ENCODE measurements at places on chromosomes 16 and 17.

DNA sequence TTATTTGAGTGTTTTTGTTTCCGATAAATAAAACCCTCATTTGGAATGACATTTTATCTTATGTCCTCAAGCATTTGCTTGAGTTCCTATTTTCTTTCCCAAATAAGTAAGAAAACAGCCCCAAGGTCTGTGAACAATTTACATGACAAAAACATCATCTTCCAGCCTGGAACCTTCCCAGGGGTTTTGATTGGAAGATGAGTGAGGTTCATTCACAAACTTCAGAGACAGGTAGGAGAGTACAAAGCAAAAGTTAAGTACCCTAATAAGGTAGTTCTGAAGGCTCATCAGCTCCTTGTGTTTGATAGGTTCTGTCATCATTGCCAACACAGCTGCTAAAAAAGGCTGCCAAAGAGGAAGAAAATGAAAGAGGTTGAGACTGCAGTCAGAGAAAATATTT is 772.8 kb downstream of the CDH8 start:
- no peak for DNase-seq

- DNase-seq = peak; percentile 8
Observed at GRCh38 chr16:9050102-9050830, 41.2 kb upstream of the HAPSTR1 start.

DNA sequence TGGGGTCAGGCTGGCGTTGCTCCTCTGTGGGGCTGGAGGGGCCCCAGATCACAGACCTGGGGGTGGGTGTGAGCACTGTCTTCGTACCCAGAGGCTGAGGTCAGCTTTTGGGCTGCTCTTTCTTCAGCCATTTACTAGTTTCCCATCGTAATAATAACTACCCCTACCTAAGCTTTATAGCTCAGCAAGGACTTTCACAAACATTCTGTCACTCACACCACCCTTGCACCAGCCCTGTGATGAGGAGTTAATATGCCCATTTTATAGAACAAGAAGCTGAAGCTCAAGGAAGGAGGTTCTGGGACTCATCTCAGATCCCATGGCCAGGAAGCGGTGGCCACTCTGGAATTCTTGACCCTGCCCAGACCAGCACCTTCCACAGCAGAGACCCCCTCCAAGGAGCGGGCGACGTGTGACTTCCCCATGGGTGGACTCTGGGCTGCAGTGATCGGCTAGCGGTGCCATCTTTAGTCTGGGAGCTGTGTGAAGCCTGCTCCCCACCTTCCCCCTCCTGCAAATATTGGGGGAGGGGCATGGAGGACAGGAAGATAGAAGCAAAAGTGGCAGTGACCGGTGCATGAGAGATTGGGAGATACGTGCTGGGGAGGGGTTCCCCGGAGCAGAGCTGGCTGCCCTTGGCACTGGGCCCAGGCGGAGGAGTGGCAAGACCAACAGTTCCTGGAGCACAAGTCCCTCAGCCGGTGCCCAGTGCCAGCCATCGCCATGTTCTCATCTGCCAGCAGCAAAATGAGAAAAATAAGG is 81.8 kb upstream of the TOB1 start:
- DNase-seq = no peak

DNA sequence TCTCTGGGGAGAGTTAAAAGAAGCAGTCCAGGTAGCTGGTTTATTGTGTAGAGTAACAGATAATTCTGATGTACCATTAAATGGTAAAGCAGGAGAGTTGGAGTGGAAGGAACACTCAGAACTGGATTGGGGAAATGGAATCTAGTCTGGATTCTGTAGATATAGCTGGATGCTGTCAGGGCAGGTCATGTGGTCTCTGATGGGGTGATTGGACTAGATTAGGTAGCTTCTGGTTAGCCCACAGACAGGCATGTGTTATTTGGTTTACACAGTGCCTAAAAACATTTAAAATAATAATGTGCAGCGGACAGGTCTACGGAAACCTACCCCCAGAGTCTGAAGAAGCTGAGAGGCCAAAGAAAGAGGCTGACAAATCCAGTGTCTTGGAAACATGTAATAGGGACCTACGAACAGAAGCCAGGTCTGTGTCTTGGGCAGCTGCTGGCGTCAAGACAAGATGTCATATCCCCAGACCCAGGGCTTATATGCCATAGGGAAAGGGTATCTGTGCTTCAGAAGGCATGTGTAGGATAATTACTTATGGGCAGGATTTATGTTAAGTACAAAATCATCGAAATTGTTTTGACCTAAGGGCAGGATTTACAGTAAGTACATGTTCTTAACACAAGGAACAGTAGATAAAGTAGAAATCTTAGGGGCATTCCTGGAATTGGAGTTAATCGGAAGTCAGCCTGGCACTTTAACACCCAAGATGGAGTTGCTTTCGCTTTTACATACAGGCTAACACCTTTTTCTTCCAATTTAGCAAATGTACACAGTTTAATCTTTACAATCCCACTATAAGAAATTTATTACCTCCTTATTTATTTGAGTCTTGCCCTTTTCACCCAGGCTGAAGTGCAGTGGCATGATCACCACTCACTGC is 12.4 kb downstream of the LUC7L3 start:
- DNase-seq = no peak

GRCh38 chr16:79597277-79598062 is 3.1 kb downstream of the MAF start:
- no peak for DNase-seq

GRCh38 chr16:55031481-55031880 is 100.8 kb downstream of the IRX5 start:
- DNase-seq = no peak

- DNase-seq = no peak
Observed at GRCh38 chr17:61260071-61260797, 139.4 kb upstream of the TBX2 start.

DNA sequence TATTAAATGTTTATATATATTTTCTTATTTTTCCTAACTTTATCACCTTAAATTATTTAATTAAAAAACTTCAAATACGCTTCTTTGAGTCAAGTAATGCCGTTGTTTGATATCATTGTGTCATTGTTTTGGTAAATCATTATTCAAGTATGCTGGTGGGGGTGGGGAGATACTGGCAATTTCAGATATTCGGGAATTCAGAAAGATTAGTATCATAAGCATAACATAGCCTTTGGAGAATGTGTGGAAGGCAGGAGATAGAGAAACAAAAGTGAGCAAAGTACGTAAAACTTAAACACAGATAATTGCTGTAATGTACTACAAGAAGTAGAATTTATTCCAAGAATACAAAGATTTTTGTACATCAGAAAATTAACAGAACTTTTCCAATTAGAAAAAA is 49.8 kb downstream of the TANC2 start:
- DNase-seq = no peak

GRCh38 chr17:35064516-35065215 is 1.2 kb upstream of the RFFL start:
- DNase-seq = no peak

DNA sequence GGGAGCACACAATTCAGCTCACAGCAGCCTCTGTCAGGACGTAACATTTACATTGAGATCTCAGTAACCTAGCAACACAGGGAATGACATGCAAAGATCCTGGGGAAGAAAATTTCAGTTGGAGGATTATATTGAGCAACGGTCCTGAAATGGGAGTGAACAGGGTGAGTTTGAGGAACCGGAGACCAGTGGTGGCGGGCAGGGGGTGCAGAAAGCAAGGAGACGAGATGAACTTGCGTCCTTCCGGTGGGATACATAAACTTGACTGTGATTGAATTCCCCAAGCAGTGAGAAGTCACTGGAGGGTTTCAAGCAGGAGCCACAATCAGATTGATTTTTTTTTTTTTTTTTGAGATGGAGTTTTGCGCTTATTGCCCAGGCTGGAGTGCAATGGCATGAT is 51.5 kb downstream of the SHISA6 start:
- no peak for DNase-seq

DNA sequence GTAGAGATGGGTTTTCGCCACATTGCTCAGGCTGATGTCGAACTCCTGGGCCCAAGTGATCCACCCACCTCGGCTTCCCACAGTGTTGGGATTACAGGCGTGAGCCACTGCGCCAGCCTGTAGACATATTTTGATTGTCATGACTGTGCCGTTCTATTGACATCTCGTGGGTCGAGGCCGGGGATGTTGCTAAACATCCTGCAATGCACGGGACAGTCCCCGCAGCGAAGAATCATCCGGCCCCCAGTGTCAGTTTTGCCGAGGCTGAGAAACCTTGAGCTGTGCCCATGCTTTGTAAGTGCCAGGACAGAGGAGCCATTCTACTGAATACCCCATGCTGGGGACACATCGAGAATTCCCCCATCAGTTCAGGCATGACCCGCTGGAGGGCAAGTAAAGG is 69.1 kb upstream of the GSE1 start:
- DNase-seq = no peak

DNA sequence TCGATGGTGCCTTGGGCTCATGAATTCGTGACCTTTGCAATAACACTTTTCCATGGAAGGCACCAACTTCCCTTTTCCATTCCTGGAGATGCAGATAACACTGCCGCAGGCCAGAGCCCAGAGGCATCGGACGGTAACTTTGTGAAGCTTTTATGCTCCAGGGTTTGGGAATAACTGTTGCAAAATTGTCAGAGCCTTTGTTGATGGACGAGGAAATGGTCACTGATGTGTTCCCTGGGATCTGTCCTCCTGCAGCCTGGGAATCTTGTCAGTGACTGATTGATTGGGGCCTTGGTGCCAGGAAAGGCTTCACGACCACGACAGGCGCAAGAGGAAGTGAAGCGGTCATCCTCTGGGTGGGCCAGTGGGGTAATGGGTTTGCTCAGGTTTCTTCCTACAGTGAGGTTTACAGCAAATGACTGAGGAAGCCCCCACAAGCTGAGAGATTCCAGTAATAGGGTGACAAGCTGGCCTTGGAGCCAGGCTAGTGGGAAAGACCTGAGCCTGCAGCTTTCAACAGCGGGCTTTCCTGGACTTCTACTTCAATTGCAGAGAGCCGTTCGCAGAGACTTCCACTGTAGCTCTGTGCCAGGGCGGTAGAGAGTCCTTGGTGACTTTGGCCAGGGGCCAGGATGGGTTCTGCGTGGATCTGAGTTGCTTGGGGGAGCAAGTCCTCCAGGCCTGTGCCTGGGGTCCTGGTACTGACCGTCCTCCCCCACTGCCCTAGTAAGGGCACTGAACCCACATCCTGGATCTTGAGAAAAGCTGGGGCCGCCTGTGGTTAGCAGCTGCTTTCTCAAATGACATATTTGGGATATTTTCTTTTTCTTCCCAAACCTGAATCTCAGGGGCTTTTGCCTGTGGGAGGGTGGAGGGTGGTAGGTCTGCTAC is 37.6 kb downstream of the PGS1 start:
- DNase-seq = no peak

GRCh38 chr17:61486135-61487120 is 34.2 kb downstream of the TBX4 start:
- no peak for DNase-seq

DNA sequence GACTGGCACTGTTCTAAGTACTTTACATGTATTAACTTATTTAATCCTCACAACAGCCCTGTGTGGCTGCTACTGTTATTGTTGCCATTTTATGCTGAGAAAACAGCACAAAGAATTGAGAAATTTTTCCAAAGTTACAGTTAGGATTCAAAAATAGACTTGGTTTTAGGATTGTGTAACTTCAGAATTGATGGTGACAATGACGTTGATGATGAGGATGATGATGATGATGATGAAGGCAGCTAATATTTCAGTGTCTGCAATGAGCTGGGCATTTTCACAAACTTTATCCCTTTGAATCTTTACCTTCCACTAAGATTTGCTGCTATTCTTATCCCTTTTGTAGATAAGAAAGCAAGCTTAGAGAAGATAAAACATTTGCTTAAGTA is 22.1 kb downstream of the PRKCB start:
- no peak for DNase-seq

- no peak for DNase-seq
Observed at GRCh38 chr16:17827313-17827712, 356.6 kb upstream of the XYLT1 start.

DNA sequence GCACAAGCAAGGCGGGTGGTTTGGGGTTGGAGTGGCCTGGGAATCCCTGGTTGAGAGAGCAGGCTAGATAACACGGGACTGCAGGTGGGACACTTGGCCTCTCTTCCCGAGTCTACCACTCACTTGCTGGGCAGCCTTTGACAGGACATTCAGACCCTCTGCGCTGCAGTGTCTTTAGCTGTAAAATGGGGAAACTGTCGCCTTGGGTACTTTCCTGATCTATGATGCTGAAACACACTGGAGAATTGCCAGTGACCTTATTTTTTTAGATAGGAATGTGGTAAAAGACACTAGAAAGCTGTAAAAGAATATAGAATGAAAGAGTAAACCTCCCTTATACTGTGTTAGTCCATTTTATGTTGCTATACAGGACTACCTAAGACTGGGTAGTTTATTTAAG is 30.5 kb downstream of the KSR1 start:
- DNase-seq = no peak

DNA sequence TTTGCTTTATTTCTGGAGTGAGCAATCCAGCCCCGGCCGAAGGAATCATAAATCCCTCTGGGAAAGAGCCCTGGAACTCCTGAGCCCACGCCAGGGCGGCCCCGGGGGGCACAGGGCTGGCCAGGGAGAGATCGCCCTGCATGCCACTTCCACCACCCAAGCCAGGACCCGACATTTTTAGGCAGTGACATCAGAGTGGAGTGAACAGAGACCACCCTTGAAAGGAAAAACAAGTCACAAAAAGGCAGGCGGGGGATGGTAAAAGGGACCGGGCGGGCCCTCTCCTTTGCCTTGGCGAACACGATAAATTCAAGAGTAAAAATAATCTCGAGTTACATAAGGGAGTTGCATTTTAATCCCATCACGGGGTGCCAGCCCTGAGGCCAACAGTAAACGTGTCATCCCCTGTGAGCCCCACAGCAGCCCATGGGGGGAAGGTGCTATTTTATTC is 284.1 kb downstream of the C16orf95 start:
- DNase-seq = no peak

- DNase-seq = no peak
Observed at GRCh38 chr16:88883946-88884345, 17.5 kb upstream of the PABPN1L start.

GRCh38 chr17:49646391-49647255 is 31.3 kb downstream of the SPOP start:
- DNase-seq = no peak

DNA sequence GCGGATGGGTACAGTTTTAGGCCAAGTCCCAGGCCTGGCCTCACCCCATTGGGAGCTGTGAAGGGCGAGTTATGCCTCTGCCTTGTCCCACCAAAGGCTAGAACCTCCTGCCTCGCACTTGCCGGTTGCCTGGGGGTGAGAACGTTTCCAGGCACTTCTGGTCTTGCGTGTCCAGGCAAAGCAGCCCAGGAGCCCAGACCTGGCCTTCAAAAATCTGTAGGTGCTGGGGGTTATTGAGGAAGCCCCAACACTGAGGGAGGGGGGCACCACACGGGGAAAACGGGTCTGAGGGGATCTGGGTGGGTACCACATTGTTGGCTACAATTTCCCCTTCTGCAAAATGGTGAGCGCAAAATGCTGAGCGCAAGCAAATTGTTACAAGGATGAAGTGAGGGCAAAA is 12.2 kb upstream of the ATP2C2 start:
- no peak for DNase-seq

GRCh38 chr17:20059728-20060188 is 50.6 kb downstream of the SPECC1 start:
- no peak for DNase-seq

GRCh38 chr16:10039220-10040096 is 142.8 kb downstream of the GRIN2A start:
- DNase-seq = no peak

- no peak for DNase-seq
Observed at GRCh38 chr17:66636111-66636510, 198.8 kb upstream of the CACNG5 start.

Data from activated CD4-positive, alpha-beta T cell treated with anti-CD3 and anti-CD28 coated beads for 4 hours (primary cell).